Fibroblast of villous mesenchyme (primary cell): ENCODE measurements at places on chromosomes 6 and 20.
A peak's percentile ranks its signal among the peaks of the same experiment; 100 is the strongest.

- DNase-seq: no peak
These were observed 28.8 kb upstream of the VEGFA start for GRCh38 chr6:43740961-43741764.

DNA sequence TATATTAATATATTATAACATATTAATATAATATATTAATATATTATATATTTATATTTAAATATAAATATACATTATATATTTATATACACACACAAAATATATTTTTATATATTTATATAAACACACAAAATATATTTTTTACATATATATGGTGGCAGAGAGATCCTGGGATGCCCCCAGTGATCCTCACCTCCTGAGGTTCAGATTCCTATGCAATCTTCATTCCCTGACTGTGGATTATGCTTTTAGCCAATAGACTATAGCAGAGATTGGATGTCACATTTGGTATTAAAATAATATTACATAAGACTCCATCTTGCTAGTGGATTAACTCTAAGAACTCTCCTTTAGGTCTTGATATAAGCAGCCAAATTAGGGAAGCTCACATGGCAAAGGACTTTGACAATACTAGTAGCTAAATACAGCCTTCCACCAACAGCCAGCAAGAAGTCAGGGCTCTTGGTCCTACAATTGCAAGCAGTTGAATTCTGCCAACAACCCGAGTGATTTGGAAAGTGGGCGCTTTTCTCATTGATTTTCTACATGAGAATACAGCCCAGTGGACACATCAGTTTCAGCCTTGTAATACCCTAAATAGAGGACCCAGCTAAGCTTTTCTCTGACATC, 681.0 kb downstream of the C6orf118 start:
- DNase-seq: no peak

DNA sequence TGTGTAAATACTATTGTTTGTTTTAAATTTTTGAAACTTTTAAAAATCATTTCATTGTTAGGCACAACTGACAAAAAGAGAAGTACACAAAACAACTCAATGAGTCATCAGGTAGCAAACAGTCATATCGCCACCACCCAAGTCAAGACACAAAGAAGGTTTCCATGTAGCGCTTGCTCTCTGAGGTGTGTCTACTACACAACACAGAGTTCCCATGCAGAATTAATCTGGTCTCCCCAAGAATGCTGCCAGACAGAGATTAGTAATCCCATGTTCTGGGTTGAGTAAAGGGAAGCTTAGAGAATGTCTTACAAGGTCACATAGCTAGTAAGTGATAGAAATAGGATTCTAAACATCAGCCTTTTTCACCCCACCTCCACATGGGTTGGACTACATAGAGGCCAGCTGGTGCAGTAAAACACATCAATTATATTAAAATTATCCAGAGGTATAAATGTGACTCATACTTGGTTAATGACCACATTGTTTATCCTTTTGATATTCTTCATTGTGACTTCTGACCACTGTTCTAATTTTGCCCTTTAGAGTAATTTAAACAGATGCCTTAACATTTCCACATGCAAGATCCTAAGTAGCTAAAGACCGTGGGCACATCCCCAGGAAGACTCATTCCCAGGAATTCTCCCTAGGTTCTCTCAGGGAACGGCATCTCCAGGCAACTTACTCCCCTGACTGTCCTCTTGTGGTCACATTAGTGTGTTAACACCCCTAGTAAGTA, 413.5 kb downstream of the PRKN start:
- no peak for DNase-seq

- peak; percentile 82 for DNase-seq
These were observed 115.6 kb upstream of the CDYL start for GRCh38 chr6:4660377-4661321.
